Erythroblast (primary cell): ENCODE measurements at places on chromosomes 3 and 15.

DNA sequence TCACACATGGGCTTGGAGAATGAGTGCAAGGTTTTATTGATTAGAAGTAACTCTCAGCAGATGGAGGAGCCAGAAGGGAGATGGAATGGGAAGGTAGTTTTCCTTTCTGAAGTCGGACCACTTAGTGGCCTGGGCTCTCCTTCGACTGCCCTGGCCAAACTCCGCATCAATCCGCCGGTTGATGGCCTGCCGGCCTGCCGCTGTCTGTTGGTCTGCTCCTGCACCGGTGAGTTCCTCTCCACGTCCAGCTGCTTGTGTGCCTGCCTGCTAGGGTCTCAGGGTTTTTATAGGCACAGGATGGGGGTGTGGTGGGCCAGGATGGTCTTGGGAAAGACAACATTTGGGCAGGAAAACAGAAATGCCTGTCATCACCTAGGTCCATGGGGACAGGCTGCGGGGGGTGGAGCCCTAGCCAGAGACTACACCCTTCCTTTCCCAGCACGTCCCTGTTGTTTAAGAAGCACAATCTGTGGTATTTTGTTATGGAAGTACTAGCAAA, 837.0 kb downstream of the PDCD6IP start:
- no peak for DNase-seq

DNA sequence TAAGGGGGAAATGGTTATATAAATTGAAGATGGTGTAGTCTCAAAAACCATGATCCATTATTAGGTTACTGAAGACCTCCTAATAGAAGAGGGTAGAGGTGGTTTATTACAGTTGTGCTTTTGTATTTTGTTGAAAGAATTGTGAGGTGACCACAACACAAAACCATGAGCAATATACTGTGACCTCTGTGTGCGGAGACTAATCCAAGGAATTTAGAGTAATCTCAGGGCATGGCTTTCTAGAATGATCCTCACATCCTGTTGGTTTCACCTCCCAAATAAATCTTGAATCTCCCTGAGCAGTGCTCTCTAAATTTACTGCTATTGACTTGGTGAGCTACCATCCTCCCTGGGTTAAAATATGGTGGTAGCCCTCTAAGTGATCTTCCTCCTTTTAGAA, 52.3 kb downstream of the PTPRG start:
- no peak for DNase-seq

DNA sequence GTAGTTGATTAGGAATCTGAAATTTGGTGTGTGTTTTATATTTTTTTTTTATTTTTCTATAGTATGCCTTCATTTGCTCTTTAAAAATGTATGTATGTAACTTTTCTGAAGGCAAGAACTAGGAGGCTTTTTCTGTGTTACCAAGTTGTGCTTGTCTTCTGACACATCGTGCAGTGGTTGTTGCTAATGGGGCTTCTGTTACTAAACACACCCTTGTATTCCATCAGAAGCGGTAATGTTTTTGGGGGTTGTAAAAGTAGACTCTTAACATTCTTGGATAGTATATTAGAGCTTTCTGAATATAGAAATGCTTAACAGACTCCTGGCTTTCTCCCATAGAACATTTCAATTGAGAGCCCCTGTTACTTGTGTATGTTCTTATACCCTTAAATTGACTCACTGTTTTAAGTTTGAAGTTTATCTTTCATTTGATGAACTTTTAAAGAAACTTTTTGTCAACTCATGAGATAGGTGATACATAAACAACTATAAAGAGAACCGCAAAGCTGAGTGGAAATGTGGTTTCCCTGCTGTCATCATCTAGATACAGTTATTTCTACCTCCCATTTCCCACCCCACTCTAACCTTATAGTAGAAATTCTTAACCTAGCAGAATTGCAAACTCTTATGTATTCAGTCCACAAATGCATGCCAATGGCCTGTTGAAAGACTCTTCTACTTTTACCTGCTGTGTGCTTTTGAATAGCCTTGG, 2.5 kb downstream of the TIPARP start:
- DNase-seq = peak; percentile 23

GRCh38 chr3:53131096-53131495, 861 bp upstream of the RFT1 start:
- DNase-seq = peak; percentile 80

- no peak for DNase-seq
These were observed 379.7 kb upstream of the PROK2 start for GRCh38 chr3:72164635-72164978.

DNA sequence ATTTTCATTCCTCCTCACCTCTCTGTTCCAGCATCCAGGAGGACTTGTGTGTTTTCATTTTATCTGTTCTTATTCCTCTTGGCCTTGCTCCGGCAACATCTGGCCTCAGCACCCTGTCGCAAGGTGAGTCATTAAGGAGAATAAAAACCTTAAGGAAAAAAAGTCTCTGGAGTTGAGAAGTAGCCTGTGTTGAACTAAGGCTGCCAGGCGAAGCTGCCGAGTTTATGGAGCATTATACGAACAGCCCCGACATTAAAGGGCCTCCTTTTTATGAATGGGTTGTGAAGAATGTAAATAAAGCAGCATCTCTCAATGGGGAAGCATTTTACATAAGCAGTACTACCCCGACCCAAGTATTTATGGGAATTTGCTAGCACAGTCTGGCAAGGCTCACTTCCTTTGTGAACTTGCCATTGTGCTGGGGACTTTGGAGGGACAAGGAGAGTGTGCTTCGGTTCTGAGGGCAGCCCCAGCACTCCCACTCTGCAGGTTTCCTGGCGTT, 4.7 kb downstream of the BAHD1 start:
- DNase-seq = no peak

DNA sequence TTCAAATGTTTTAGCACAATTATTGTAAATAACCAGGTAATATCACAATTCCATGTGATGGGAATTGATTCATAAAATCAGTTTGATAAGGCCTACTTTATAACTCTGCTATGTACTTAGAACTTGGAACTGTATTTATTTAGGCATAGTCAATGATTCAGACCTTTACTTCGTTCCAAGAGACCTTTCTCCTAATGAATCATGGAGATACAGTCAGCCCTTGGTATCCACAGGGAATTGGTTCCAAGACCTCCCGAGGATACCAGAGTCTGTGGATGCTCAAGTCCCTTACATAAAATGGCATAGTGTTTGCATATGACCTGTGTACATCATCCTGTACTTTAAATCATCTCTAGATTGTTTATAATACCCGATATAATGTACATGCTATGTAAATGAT, 60.8 kb upstream of the UMPS start:
- DNase-seq = no peak

- DNase-seq = no peak
These were observed 1.3 kb upstream of the BTLA start for GRCh38 chr3:112500621-112501020.

DNA sequence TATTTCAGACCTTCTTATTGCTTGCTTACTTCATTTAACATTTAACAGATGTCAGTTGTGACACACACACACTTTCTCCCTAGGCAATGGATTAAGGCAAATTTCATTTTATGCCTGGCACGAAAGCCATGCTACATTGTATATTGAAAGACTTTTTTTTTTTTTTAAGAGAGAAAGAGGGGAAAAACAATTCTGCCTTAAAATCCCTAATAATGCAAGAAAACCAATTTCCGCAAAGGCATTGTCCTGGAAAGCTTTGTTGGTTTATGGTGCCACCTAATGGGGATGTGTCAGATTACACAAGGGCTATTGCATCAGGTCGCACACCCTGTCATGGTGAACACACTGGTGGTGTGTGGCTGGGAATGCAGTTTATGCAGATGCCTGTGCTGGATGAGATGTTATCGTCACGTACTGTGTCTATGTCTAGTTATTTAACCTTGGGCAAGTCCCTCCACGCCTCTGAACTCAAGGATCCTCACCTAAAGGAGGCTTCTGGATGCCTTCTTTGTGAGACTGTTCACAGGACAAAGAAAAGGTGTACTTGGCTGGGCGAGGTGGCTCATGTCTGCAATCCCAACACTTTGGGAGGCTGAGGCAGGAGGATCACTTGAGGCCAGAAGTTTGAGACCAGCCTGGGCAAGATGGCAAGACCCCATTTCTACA, 37.3 kb upstream of the RFTN1 start:
- DNase-seq = peak; percentile 90

- peak; percentile 30 for DNase-seq
These were observed 5.7 kb upstream of the DYNLT2B start for GRCh38 chr3:196323691-196324090.

DNA sequence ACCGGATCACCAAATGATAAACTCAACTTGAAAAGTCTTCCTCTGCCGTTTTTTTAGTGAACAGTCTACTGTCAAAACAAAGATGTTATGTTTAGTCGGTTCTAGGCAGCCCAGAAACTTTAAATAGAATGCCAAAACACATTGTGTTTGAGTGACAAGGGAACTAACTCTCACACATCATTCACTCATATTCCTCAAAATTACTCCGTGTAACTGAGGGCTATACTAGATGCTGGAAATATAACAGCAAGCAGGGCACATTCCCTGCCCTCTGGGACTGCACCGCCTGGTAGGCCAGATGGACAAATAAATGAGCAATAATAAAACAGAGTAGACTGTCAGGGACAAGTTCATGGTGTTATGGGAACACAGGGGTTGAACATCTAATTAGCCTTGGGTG, 251.4 kb downstream of the MAGI1 start:
- DNase-seq = no peak

DNA sequence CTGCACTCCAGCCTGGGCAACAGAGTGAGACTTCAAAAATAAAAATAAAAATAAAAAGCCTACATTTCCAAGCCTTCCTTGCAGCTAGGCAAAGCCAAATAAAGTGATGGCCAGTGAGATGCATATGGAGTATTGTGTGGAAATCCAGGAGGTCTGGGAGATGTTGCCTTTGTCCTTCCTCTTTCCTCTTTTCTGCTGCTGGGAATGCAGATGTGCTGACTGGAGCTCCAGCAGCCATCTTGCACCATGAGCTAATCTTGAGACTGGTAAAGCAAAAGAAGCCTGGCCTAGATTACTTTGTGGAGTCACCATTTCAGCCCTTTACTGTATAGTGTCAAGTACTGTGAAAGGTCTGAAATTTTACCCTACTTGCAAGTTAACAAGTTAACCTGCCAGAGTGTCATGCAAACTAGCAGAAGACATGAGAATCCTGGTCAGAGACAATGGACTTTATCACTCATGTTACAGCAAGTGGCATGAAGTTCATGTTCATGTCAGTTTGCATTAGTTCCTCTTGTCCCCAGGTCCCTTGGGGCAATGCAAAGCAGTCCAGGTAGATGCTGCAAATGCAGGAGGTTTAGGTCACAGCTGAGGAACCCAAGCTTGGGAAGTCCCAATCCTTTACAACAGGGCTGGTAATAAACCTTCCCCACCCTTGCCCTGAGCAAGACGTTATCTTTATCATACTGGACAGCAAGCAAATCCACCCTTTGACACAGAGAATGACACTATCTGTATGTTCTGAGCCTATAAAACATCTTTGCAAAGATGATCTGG, 103.1 kb downstream of the TLE3 start:
- DNase-seq = no peak

DNA sequence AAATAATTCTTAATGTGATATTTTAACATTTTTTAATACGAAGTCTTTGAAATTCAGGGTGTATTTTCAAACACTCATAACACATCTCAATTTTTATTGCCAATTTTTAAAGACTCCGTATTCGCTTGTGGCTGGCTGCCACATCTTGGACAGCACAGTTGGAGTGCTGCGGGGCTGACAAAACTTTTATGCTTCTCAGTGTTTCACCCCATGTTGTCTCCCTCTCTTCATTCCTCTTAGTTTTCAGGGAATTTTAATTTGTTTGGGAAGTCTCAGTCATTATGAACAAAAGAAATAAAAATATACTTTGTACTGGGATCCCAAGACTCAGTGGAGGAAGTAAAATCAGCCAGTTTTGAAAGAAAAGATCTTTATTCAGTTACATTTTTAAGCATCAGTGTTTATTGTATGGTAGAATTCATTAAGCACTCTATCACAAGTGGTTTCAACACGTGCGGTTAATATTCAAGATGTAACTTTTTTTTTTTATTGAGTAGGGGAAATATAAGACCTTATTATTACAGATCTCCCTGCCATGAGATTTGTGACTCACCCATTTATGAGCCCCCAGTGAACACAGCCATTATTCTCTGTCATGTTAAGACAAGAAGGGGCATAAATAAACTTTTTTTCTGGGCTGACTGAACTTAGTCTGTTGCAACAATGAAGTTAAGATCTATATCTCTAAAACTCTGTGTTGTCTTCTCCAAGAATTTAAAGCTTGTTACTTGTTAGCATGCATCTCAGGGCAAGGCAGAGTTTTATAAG, 26.8 kb downstream of the KAT2B start:
- DNase-seq = peak; percentile 17

- peak; percentile 54 for DNase-seq
These were observed 130.5 kb upstream of the LMCD1 start for GRCh38 chr3:8371085-8371551.

DNA sequence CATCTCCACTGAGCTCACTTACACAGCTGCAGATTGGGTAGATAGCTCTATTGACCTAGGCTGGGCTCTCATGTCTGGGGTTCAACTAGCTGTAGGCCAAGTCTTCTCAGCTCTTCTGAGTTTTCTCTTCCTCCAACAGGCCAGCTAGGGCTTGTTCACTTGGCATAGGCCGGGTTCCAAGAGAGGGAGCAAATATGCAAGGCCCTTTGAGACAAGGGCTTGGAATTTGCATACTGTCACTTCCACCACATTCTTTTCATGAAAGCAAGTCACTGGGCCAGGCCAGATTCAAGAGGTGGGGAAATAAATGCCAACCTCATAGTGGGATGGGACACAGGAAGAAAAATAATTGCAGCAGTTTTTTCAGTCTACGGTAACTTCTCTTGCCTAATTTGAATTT, 25.2 kb downstream of the PIGB start:
- DNase-seq = no peak

DNA sequence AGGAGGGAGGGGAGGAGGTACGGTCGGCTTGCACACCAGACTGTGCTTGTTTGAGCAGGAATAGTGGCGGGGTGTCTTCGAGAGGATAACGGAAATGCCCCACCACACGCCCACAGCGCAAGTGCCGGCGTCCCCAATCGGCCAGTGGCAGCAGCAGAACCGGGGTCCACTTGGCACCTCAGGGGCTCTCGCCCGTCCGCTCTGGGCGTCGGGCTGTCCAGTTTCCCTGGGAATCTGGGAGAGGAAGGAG, 53.7 kb downstream of the CCDC54 start:
- peak; percentile 66 for DNase-seq

DNA sequence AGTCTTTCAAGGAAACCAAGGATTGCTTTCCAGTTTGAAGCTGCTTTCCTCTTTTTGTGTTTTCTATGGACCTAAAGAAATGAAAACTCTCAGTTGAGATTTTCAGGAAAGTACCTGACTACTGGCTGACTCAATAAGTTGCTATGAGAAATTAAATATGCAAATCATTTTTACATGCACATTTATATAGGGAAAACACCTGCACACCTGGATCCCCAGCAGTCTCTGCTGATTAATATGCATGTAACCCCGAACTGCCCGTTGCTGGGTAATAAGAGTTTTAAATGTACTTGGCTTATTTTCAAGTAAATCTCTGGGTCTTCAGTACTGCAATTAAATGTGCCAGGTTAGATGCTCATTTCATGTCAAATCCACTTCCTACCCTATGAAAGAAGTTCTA, 77.2 kb downstream of the KBTBD8 start:
- no peak for DNase-seq

DNA sequence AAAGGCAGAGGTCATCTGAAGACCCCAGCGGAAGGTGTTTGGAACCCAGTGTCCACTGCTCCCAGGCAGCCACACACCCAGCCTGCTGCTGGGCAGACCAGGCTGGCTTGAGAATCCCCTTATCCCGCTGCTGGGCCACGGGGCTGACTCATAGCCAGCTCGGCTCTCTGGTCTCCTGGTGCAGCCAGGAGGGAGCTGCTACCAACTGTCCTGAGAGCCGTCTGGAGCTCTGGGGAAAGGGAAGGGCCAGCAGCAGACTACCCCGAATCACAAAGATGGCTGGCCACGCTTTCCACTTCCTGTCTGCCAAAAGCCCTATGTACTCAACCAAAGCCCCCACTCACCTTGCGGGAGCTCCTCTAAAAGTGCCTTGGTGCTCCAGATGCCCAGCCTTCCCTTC, 38.3 kb downstream of the WHAMM start:
- DNase-seq = peak; percentile 25
